Epithelial cell of alveolus of lung (primary cell): ENCODE measurements at places on chromosomes 1 and 21. TPM values are rescaled to one million over a fixed set of nuclear protein-coding genes. Genes with fewer than 3 reads are reported as not detected.

The FAM177B gene
- total RNA-seq: not detected in 2 replicates

The KIAA1614 gene
- total RNA-seq: 5.2 and 10.5 TPM in 2 replicates

The LRRC53 gene
- not detected in 2 replicates for total RNA-seq

The RGS8 gene
- total RNA-seq: not detected in 2 replicates

The KISS1 gene
- total RNA-seq: not detected in 2 replicates

The PRR9 gene
- total RNA-seq: not detected in 2 replicates

The INTS3 gene
- total RNA-seq: 18.9 and 20.7 TPM in 2 replicates
